NCI-H1694 (cell line): ENCODE measurements at places on chromosomes 6 and 20.

- no peak for DNase-seq
Measured at GRCh38 chr6:47701363-47701762, 3.0 kb downstream of the ADGRF4 start.

- DNase-seq: no peak
Measured at GRCh38 chr6:160368670-160369069, 20.5 kb downstream of the SLC22A3 start.

DNA sequence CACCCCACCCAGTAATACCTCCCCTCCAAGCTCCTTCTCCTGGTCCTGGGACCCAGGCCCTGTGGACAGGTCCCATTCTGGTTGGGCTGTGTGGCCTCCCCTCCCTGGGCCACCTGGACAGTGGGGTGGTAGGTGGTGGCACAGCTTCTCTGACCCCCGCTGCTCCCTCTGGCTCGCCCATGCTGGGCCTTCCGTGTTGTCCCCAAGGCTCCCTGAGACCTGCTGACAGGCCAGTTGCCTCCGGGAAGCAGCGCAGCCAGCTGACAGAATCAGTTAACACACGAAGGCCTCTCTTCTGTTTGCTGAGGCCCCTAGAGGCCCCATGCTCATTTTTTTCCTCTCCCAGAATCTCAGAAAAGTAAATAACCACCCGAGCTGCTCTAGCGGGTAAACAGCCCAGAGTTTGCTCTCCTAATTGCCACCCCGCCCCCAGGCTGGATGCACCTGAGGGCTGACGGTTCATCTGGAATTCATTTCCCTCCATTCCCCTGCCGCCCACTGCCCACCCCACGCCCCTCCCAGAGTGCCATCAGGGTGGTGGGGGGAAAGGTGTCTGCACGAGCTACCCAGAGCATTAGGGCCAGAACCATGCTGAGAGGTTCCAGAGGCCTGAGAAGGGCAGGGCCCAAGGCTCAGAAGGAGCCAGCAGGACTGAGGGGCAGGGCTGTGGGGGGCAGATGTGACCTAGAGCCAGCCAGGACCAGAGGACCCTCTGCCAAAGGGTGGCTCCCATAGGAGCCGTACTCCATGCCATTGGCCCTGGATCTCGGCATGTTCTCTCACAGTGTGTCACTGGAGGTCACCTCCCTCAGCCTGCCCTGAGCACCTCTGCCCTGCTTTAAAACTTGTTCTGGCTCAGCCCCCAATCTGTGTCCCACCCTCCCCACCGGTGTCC, 157.5 kb downstream of the GRM4 start:
- no peak for DNase-seq

GRCh38 chr20:5153612-5154542, 27.1 kb downstream of the CDS2 start:
- no peak for DNase-seq

DNA sequence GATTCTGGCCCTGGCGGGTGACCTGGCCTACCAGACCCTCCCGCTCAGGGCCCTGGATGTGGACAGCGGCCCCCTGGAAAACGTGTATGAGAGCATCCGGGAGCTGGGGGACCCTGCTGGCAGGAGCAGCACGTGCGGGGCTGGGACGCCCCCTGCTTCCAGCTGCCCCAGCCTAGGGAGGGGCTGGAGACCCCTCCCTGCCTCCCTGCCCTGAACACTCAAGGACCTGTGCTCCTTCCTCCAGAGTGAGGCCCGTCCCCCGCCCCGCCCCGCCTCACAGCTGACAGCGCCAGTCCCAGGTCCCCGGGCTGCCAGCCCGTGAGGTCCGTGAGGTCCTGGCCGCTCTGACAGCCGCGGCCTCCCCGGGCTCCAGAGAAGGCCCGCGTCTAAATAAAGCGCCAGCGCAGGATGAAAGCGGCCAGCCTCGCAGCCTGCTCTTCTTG, 868 bp upstream of the SLC2A4RG start:
- DNase-seq: no peak

DNA sequence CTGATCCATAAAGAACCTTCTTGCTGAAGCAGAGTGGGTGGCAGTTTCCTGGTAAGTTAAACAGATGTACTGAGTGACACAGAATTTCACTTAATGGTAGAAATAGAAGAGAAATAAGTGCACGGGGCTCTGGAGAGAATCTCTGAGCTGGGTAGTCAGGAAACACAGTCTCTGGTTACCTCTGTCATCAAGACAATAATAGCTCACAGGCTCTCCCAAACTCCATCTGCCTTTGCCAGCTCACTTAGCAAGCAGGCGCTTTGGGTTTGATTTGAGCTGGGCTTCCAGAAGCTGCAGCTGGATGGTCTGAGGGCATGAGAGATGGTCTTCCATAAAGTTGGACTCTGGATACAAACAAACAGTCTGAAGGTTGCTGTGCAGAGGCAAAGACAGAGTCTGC, 39.6 kb upstream of the PRSS35 start:
- no peak for DNase-seq

- DNase-seq: no peak
Measured at GRCh38 chr20:48492015-48492714, 335.6 kb downstream of the PREX1 start.

DNA sequence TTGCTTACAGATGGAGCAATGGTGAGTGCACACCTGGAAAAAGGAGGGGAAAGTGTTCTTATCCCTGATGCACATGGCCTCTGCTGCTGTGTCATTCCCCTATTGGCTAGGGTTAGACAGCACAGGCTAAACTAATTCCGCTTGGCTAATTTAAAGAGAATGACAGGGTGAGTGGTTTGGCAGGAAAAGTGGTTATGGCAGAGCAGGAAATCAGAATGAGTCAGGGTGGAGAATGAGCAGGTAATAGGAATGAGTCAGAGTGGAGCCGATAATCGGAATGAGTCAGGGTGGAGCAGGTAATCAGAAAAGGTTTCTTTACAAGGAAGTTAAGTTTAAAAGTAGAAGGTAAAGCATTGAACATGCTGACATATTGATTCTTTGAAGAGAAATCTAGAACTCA, 355.5 kb upstream of the HTR1E start:
- no peak for DNase-seq

- DNase-seq: no peak
Measured at GRCh38 chr6:75374961-75375400, 90.4 kb upstream of the TMEM30A start.

- no peak for DNase-seq
Measured at GRCh38 chr20:59253325-59253724, 47.1 kb upstream of the EDN3 start.

- no peak for DNase-seq
Measured at GRCh38 chr6:43665376-43665775, 20.5 kb downstream of the RSPH9 start.

DNA sequence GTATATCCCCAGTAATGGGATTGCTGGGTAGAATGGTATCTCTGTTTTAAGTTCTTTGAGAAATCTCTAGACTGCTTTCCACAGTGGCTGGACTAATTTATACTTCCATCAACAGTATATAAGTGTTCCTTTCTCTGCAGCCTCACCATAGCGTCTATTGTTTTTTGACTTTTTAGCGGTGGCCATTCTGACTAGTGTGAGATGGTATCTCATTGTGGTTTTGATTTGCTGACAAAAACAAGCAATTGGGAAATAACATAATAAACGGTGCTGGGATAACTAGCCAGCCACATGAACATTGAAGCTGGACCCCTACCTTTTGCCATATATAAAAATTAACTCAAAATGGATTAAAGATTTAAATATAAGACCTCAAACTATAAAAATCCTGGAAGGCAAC, 14.2 kb downstream of the OR2A4 start:
- DNase-seq: no peak

- DNase-seq: no peak
Measured at GRCh38 chr6:45075246-45075645, 252.9 kb upstream of the RUNX2 start.

- DNase-seq: no peak
Measured at GRCh38 chr6:118419448-118420394, 128.4 kb upstream of the PLN start.

- DNase-seq: no peak
Measured at GRCh38 chr20:43533060-43533459, 25.6 kb downstream of the L3MBTL1 start.

- no peak for DNase-seq
Measured at GRCh38 chr6:146914489-146915483, 289.4 kb upstream of the STXBP5 start.

- DNase-seq: no peak
Measured at GRCh38 chr6:169288591-169288990, 34.9 kb upstream of the THBS2 start.

DNA sequence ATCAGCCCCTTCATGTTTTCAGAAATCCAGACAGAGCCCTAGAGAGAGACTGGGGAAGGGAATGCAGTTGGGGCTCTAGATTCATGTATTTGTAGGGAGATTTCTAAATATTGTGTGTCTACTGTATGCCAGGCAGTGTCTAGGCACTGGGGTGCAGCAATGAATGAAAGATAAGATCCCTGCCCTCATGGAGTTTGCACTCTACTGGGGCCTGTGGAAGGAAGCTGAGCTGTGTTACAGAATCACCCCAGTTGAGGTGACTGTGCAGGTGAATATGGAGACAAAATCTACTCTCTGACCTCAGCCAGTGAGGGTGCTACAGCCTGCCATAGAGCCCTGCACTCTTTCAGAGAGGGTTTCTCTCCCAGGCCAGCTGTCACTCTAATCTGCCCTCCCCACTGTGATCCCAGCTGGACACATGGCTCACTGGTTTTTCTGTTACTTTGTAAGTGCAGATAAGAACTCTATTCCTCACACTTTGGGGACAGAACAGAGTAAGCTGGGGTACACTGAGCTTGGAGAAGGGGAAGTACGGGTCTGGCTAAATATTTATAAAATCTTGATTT, 69.2 kb upstream of the E2F3 start:
- DNase-seq: no peak

DNA sequence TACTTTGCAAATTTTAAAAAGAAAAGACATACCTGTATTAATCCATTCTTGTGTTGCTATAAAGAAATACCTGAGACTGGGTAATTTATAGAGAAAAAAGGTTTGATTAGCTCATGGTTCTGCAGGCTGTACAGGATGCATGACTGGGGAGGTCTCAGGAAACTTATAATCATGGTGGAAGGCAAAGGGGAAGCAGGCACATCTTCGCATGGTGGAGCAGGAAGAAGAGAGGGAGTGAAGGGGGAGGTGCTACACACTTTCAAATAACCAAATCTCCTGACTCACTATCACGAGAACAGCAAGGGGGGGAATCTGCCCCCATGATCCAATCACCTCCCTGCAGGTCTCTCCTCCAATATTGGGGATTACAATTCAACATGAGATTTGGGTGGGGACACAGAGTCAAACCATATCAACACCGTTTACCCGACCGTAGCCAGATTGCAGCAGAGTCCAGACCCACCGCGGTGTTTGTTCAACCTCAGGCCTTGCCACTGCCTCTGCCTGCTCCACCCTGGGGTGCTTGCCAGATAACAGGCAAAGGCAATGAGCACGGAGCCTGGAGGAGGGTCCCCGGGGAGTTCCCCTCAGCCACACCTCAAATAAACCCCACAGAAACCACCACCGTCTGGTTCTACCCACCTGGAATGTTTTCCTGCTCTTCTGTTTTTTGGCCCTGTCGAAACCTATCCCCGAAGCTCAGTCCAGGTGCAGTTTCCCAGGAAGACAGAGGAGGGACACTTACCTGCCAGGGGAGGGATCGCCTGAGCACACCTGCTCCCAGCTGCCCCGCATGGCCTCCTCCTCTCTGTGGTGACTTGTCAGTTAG, 142.2 kb upstream of the AFDN start:
- no peak for DNase-seq

DNA sequence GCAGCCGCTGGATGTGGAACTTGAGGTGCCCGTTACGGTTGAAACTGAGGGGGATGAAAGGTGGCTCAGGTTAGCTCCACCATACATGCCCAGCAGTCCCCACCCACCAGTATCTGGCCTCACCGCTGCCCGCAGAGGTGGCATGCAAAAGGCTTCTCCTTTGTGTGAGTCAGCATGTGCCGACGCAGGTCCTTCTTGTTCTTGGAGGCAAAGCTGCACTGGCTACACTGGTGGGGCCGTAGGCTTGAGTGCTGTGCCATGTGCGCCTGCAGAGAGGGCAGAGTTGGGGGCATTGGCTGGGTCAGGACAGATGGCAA, 15.8 kb downstream of the PCIF1 start:
- DNase-seq: no peak

DNA sequence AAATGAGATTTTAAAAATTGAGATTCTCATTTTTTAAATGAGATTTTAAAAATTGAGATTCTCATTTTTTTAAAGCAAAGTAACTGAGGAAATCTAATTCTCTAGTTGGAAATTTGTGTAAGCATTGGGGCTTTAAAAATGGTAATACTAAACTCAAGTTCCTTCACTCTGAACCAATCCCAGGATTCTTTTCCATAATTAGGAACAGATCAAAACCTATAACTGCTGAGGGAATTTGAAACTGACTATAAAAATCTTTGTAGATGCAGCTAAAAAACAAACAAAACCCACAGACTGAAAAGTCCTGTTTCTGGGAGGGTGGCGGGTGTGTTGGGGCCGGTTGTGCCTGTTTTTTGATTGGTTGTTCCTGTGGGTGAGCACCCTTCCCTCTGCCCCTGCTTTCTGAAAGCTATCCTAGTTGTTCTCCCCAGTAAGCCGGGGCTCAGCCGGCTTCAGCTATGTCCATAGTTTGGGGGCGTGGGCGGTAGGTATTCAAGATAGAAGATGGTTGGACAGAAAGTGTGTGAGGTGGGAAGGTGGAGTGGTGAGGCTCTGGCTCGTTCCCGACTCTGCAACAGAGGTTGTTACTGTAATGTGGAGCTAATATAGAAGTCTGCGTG, 49.3 kb downstream of the GFRA4 start:
- DNase-seq: no peak

DNA sequence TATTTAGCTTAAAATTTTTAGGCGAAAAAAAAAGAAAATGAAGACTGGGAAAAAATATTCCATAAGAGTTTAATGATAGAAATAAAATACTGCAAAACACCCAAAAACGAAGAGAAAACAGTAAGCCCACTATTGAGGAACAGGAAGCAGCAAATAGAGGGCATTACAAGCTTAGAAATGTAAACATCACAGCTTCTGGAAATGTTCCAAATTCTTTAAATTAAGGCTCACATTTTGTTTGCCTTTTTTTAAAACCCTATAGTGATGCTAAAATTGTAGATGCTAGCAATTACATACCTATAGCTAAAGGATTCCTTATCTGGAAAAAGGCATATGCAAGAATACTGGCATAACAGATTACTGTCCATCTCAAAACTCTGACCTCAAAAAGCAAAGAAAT, 248.6 kb downstream of the KHDRBS2 start:
- no peak for DNase-seq

- no peak for DNase-seq
Measured at GRCh38 chr20:11118802-11119380, 445.1 kb upstream of the JAG1 start.

GRCh38 chr6:74928203-74928602, 277.6 kb downstream of the COL12A1 start:
- no peak for DNase-seq

DNA sequence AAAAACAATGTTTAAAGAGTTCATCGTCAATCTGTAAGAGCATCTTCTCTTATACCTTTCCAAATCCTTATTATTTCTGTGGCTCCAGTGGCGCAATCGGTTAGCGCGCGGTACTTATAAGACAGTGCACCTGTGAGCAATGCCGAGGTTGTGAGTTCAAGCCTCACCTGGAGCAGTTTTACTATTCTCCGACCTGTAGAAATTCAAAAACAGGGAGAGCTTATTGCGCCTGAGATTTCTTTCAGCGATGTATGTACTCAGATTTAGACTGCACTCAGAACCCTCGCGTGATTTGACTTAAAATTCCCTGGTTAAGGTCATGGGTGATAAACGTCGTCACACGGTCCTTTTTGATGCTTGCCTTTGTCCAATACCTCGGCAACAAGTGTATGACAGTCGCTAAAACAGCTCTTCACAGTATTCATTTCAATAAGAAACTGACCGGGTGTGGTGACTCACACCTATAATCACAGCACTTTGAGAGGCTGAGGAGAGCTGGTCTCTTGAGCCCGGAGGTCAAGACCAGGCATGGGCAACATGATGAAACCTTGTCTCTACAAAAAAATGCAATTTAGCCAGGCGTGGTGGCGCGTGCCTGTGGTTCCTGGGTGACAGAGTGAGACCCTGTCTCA, 11.9 kb downstream of the GPX5 start:
- no peak for DNase-seq
